ENCODE measurements at places on chromosomes 11 and 22. TPM values are rescaled to one million over a fixed set of nuclear protein-coding genes. Genes with fewer than 3 reads are reported as not detected.

CSF2RB gene
- 3.6 TPM for total RNA-seq

C11orf86 gene
- not detected for total RNA-seq

DRD4 gene
- total RNA-seq, result not detected

KRTAP5-1 gene
- not detected for total RNA-seq

GRCh38 chr11:33722590-33723234 lies 13.5 kb downstream of the CD59 start:
- no peak for DNase-seq

DNA sequence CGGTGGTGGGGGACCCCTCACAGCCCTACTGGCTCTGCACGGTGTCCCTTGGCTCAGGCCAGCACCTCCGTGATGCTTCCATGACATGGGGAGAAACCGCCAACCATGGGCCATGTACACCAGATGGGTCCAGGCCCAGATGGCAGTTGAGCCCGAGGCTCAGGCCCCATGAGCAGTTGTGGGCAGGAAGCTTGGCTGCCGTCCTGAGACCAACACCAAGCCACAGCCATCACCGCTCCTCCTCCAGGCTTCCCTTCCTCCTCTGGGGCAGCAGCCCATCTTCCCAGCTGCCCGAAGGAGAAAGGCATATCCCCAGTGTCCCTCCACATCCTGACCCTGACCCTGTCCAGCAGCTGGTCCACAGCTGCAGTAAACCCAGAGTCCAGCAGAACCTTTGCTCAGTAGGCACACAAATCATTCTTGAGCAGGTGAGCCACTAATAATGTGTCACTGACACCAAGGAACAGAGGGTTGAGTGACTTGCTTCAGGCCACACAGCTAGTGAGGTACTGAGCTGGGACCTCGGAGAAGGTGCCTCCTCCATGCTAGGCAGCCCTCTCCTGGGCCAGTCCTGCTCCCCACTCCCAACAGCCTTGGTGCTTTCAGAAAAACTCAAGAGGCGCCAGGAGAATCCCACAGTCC lies 204.9 kb downstream of the CTTN start:
- no peak for DNase-seq

- DNase-seq, result no peak
Measured at GRCh38 chr11:95466416-95466815, 235.4 kb upstream of the SESN3 start.

DNA sequence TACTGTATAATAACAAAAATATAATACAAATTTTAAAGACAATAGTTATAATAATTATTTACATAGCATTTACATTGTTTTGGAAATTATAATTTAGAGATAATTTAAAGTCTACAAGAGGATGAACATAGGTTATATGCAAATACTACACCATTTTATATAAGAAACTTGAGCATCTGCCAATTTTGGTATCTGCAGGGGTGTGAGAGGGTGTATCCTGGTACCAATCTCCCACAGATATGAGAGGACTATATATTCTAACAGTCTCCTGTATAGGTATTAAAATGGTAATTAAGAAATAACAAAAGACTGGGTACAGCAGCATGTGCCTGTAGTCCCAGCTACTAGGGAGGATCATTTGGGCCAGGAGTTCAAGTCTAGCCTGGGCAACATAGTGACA lies 134.4 kb downstream of the APOL5 start:
- DNase-seq, result no peak

DNA sequence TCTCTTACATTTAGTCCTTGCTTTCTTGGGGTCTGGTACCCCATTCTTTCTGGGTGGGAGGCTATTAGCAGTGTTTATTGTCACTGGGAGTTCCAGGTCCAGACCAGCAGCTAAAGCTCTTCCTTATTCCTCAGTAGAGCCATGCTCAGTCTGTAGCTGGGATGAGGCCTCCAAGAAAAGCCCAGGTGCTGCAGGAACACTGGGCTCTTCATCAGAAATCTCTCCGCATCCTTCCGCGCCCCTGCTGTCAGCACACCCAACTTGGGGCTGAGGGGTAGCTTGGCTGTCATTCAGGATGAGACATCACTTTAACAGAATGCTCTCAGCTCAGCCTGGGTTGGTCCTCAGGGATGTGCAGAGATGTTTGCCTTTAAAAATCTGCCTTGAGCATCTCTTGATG lies 97.5 kb downstream of the GRAMD1B start:
- DNase-seq, result no peak

GRCh38 chr11:64810891-64811272 lies 531 bp upstream of the MEN1 start:
- no peak for DNase-seq

- no peak for DNase-seq
Measured at GRCh38 chr11:95711945-95712221, 77.7 kb downstream of the FAM76B start.

DNA sequence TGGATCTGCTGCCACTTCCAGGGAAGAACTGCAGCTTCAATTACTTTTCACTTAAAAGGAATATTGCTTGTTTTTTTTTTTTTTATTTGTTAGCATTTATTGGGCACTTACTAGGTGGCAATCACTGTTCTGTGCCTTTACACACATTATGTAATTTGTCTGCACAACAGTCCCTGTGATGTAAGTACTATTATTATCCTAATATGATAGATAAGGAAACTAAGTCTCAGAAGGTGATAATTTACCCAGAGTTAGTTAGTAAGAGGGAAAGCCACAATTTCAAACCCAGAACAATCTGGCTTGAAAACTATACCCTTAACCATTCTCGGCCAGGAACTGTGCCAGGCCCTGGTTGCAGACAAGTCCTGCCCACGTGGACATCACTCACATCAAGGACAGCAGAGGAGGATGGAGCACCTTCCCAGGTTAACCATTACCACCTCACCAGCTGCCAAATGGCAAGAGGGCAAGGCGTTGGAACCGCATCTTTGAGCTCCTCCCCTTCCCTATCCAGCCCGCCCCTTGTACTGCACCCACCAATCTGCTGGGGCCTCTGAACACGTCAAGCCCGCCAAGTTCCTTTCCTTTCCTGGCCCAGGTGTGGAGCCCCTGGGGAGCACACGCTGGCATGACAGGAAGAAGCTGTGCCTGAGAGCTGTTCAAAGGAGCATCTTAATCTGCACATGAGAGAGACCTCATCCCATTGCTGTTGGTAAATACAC lies 78.4 kb downstream of the NAV2 start:
- no peak for DNase-seq

GRCh38 chr11:130177782-130178181 lies 18.2 kb downstream of the ST14 start:
- DNase-seq, result no peak

GRCh38 chr22:19218541-19219233 lies 40.2 kb upstream of the SLC25A1 start:
- no peak for DNase-seq
